ENCODE measurements at places on chromosomes 6 and 20.

DNA sequence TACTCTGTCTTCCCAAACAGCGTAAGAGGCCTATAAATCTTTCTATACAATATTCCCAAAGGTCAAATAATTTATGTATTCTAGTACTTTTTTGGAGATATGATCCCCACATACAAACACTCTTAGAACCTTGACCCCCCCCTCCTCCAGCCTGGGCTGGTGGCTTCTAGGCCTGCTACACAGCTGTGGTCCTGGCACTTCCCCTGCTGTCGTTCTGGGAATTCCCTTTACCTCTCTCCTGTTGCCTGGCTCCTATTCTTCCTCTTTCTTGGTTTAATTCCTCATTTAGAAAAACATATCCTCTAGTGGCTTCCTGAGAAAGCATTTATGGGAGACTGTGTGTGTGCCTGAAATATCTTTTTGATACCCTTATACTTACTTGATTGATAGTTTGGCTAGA lies 4.1 kb upstream of the TXLNB start:
- DNase-seq, result no peak

GRCh38 chr6:116812051-116812650 lies 16.7 kb downstream of the GPRC6A start:
- no peak for DNase-seq

- no peak for DNase-seq
These were observed 43.5 kb downstream of the TTI1 start for GRCh38 chr20:37989601-37990295.

- no peak for DNase-seq
These were observed 43.2 kb downstream of the C6orf118 start for GRCh38 chr6:165266191-165266590.

- no peak for DNase-seq
These were observed 1160.2 kb downstream of the EPHA7 start for GRCh38 chr6:92259171-92259570.

- no peak for DNase-seq
These were observed 107.1 kb downstream of the QRSL1 start for GRCh38 chr6:106736502-106736901.

GRCh38 chr20:46311039-46311650 lies 2.8 kb upstream of the CDH22 start:
- DNase-seq, result no peak

DNA sequence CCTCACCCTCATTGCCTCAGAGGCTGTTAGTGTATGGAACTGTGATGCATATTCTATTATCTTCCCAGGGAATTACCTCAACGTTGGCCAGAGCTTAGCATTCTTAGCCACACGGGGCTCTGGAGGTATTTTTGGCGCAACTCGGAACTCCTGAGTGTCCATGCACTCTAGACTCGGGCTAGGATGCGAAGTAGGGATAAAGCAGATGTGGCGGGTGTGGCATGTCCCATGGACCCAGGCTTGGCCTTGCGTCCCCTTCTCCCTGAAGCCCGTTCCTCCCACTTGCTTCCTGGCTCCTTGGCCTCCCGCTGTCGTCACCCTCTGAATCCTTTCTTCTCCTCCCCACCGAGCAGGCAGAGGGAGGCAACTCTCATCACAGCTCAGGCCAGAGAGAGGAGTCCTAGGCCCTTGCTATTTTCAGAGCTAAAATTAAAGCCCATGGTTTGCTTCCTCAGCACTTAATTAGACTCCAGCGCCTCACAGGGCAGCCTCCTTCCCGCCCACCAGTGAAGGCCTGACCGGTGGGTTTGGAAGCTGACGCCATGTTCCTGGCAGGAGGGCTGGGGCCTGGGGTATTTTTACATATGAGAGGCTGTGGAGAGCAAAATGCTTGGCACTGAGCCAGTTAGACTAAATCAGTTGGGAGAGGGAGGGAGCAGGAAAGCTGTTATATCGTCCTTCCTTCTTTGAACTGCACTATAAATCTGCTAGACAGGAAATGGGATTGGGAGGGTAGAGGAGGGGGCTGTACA lies 138.7 kb downstream of the FOXO3 start:
- DNase-seq, result no peak

DNA sequence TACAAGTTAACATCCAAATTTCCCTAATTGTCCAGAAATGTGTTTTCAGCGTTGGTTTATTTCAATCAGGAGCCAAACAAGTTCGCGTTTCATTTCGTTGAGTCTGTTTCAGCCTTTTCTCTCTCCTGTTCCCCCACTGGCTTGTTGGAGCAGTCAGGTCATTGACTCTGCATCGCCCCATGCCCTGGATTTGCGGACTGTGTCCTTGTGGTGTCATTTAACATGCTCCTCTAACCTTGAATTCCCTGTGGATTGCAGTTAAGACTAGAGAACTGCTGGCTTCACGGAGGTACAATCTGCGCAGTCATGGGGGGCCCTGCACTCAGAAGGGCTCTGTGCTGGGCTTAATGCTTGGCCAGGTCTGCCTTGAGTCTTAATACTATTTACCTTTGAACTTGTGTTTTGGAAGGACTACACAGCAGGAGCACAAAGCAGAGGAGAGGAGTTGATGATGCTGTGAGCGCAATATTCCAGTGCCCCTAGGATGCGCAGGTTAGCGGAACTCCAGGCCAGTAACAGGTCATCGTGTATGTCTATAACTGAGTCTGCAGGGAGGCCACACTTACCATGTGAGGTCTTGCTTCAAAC lies 5.5 kb upstream of the TBC1D32 start:
- no peak for DNase-seq

- no peak for DNase-seq
These were observed 39.7 kb downstream of the THBS2 start for GRCh38 chr6:169213814-169214520.

DNA sequence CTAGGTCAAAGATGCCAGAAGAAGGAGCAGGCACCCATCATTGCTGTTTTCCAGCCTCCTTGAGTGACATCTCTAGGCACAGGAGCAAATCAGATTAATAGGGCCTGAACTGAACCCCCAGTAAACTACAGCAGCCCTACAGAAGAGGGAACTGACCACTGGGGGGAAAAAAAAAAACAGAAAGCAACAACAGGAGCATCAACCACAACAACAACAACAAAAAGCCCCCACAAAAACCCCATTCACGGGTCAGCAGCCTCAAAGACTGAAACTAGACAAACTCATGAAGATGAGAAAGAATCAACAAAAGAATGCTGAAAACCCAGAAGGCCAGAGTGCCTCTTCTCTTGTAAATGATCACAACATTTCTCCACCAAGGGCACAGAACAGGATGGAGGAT lies 537.4 kb upstream of the BTBD3 start:
- DNase-seq, result no peak

GRCh38 chr6:137291441-137291840 lies 72.3 kb upstream of the IFNGR1 start:
- DNase-seq, result no peak

DNA sequence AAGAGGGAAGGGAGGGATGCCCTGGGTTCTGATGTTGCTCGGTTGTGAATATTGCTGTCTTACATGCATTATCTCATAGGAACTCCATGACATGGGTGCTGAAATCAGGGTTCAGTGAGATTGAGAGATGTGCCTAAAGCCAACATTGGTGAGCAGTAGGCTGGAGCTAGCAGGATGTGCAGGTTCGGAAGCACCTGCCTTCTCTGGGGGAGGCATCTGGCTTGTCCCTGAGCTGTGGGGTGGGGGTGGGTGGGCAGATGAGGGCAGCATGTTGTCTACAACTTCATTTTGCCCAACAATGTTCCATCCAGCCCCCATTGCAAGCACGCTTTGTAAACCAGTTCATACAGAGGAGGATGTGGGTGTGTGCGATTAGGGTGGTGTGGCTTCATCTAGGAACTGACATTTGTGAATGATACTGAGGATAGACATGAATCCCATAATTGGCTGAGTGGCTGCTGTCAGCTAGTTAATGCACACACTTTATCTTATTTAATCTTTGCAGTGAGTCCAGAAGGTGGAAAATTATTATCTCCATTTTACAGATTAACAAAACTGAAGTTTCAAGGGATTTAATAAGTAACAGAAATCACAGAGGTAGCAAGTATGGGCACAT lies 119.4 kb downstream of the SYNDIG1 start:
- no peak for DNase-seq

DNA sequence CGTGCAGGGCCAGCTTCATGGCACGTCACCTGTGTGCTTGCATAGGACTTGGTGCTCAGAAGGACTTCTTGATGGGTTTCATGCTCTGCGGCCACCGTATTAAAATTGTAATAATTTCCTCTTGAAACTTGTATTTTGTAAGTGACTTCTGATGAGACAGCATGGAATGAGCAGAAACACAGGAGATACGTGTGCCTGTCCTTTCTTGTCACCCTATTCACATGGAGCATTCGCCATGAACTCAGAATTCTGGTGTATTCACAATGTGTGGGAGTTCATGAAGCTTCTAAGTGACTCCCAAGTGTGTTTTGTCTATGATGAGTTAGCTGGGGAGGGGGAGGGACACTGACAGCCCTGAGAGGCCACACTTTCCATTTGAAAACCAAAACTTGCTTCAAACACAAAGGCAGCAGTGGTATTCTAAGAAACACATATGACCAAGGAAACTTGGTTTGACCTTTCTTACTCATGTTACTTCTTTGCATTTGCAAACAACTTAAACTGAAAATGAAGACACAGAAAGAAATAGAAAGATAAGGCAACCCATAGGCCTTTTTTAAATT lies 92.1 kb upstream of the NEDD9 start:
- no peak for DNase-seq

DNA sequence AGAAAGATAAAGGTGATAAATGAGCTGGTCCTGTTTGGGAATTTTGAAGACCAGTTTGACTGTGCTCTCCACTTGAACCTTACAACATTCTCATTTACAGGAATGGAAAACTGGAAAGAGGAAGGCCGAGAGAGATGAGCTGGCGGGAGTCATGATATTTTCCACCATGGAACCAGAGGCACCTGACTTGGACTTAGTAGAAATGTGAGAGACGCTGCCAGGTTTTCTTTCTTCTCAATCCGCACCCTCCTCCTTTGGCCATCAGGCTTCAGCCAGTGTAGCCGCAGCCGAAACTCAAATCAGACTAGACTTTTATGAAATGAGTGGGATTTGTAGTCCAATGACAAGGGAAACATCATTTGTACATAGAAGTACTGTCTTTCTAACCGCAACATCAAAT lies 54.7 kb upstream of the SYNJ2 start:
- DNase-seq, result no peak

DNA sequence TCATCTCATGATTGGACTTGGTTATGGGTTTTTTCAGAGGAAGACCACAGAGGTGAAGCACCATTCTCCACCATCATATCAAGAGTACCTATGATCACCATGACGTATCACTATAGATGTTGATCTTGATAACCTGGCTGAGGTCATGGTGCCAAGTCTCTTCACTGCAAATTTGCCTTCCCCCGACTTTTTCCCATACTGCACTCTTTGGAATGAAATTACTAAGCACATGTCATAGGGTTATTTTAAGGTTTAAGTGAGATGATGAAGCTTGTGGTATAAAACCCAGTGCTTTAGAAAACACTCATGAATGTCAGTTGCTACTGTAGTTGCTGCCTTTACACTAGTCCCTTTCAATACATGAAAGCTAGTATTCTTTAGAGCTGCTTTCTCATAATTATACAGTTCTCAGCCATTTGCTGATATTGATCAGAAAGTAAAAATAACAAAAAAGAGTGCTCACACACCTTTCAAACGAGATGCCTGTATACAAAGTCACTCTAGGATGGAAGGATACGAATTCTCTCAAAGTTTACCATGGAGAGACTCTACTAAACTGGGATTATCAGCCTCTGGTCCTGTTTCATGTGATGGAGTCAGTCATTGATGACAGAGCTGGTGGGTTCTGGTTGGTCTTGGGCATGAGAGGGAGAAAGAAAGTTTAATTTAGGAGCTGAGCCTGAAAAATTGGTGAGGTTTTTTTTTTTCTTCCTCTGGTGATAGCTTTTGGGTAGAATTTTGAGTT lies 228.1 kb downstream of the PRL start:
- no peak for DNase-seq

DNA sequence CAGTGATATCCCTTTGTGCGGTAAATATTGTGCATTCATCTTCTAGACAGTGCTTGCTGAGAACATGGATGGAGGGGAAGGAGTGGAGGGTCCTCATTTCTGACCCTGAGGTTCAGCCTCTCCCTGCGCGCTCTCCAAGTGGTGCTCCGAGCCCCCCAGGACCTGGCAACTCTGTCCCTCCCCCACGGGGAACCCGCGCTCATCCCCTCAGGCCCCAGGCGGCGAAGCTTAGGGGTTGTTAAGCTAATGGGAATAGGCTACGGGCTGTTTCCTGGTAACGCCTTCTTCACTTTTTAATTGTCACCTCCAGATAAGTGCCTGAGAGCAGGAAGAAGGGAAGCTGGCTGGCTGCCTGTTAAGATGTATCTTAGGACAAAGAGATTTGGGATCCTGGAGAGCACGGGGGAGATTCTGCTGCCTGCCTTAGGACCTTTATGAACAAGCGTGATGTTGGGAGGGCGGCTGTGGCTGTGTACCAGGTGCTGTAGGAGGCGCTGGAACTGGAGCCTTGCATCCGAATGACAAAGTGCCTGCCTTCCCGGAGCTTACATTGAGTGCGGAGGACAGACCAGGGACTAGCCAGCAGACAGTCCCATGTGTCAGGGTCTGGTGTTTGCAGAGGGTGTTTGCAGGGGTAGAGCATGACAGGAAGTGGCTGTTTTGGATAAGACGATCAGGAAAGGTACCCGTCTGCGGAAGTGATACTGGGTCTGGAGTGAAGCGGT lies 11.7 kb downstream of the TSHZ2 start:
- DNase-seq, result no peak

DNA sequence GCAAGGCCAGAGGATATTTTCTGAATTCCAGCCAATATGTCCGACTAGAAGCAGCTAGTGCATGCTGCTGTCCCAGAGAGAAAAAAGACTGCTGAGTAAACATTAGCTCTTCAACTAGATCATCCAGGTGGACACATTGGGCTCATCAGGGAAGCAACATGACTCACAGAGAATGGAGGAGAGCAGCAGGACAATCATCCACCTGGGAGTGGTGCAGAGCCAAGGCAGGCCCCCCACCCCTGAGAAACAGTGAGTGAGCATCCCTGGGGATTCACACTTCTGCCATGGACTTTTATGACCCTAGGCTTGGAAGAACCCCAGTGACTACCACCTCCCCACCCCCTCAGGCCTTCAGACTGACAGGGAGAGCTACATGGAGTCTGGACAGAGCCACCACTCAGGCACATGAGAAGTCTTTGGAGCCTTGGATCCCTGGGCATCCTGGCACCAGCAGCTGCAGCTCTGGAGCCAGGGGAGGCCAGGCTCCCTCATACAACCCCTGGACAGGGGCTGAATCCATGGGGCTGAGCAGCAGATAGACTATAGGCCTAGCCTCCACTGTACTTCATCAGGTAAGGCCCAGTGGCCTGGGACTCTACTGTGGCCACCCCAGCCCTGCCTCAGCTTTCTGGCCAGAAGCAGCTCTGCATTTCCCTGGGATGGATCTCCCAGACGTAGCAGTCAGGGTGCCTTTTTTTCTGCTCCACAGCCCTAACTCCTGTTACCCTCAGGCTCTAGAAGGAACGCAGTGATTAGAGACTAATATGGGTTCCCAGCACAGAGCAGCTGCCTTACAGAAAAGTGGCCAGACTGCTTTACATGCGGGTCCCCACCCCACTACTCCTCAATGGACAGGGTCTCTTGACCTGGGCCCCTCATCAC lies 82.9 kb upstream of the RNF217 start:
- DNase-seq, result no peak

GRCh38 chr20:56595746-56596475 lies 33.2 kb upstream of the TFAP2C start:
- no peak for DNase-seq

- DNase-seq, result no peak
These were observed 100.5 kb upstream of the SUPT3H start for GRCh38 chr6:45478240-45478639.

GRCh38 chr20:31594558-31595379 lies 10.3 kb upstream of the ID1 start:
- DNase-seq, result no peak
